ENCODE measurements at places on chromosomes 3 and 15. TPM values are rescaled to one million over a fixed set of nuclear protein-coding genes. Genes with fewer than 3 reads are reported as not detected.

The SERPINI2 gene
- not detected for total RNA-seq

The SLC28A2 gene
- total RNA-seq = not detected

DNA sequence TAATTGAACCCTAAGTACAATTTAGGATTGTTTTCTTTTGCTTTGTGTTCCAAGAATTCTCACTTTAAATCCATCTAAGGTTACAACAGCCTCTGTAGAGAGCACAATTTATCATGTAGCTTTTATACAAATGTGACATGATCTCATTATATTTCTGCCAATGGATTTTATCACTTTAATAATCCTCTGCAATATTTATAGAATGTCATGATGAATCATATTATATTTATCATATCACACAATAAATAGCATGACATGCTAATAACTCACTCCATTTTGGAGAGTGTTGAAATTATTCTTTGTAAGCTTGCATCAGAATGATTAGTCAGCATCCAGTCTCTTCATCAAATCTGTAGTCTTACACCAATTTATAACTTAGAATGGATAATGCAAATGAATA lies 280.6 kb upstream of the ZNF717 start:
- DNase-seq = no peak

DNA sequence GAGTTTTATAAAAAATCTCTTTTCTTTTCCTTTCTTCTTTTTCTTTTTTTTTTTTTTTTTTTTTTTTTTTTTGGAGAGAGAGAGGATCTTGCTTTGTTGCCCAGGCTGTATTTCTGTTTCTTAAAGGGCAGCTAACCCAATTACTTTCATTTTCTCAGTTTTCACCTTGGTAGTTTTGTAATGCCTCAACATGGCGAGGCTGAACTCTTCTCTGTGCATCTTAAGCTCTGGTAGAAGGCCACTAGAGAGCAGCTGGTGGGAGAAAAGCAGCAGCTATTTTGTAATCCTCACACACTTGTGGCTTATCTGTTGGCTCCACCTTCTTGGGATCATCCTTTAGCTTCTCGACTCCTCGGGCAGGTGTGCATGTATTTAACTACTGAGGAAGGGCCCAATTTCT lies 152.2 kb upstream of the MEIS2 start:
- no peak for DNase-seq
